ENCODE measurements at places on chromosomes 4 and X.

DNA sequence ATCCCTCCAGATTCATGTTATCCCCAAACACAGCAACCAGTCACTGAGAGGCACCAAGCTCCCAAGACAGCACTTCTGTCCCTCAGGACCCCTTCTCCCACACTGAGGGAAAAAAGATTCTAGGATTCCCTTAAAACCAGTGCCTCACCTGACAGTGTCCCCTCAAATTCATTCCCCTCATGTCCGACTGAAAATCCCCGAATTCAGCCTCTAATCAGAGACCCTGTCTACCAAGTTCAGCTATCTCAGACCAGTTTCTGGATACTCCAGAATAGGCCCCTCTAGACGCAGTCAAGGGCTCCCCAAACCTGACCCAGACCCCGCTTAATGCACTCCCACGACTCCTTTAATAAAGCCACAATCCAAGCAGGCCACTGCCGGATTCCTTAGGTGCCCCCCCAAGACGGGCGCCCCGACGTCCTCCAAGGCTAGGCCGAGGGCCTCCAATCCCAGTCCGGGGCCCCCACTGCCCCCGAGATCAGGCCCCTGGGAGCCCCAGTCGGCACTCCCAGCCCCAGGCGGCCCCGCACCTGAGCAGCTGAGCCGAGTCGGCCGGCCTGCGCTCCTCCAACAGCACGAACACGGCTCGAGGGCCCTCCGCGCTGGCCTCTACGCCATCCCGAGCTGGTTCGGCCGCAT is 457 bp downstream of the TFE3 start:
- no peak for DNase-seq

DNA sequence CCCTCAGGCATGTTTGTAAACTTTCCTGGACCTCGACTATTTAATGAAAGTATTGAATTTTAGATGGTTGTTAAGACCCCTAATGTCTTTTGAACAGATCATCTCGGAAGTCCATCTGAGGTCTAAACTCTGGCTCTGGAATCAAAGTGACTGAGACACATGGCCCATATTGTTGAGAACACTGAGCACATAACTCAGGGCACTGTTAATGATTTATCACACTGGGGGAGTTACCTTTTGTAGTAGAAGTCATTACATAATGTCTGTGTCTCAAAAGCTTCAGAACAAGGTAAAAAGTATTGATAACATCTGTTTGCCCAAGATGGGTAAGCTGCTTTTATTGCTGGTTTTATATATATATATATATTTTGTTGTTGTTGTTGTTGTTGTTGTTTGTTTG is 103.4 kb upstream of the HS3ST1 start:
- no peak for DNase-seq

DNA sequence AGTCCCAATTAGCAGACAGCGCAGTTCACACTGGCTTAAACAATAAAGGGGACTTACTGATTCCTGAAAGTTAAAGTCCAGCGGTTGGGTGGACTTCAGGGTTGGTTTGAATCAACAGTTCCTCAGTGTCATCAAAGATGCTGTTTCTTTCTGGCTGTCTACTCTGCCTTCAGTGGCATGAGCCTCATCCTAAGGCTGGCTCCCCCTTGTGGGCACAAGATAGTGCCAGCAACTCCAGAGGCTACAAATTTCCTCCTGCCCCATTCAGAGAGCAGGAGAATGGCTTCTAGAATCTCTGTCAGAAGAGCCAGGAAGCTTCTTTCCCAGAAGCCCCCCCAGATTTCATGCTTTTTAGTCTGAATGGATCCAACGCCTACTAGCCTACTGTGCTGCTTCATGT is 82.4 kb upstream of the MTM1 start:
- no peak for DNase-seq

- DNase-seq, result no peak
Measured at GRCh38 chrX:538311-538710, 92.3 kb upstream of the SHOX start.

GRCh38 chr4:161252520-161253141 is 911.2 kb downstream of the FSTL5 start:
- DNase-seq, result peak; percentile 12

GRCh38 chr4:19842471-19842870 is 409.2 kb upstream of the SLIT2 start:
- no peak for DNase-seq

GRCh38 chr4:125313497-125313896 is 1.3 kb upstream of the FAT4 start:
- peak; percentile 75 for DNase-seq

DNA sequence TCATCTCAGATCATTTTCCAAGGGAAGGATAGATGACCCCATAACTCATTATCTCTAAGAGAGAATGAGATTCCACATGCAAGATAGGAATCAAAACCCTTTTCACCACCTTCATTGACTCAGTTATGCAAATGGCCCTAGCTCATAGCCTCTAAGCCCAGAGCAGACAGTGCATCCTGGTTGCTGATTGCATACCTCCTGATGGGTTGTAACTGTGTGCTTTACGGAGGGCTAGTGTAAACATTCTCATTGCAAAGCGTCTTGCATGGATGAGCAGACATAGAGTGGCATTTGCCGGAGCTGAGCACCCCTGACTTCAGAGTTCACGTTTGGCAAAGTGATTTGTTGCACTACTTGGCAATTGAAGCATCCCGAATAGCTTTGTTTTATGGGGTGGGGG is 151.0 kb downstream of the VCX3A start:
- no peak for DNase-seq

DNA sequence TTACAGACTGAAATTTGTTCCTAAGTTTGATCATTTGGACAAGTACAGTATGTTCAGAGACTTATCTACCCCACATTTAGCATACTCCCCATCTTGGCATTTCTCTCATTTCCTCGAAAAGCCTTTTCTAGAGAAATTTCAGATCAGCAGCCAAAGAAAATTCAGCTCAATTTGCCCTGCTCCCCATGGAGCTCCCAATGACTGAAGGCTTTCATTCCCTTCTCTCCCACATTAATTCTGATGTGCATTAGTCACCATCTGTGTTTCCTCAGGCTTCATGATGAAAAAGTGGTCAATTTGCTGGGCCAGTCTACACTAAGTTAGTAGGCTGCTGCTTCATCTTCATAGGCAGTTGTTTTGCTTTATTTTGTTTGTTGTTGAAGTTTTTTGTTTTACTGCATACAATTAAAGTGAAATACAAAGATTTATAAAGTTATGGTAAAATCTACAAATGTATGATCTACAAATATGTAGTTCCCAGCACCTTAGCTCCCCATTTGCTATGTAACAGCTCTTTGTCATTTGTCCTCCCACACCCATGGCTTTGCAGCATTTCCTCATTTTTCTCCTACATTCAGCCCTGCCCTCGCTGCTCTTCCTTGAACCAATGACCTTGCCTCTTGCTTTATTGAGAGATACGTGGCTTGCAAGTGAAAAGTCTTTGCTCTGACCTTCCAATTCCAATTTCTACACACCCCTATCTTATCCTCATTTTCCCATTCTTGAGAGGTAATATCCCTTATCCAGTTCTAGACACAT is 193.9 kb downstream of the ANAPC10 start:
- DNase-seq, result no peak

- DNase-seq, result no peak
Measured at GRCh38 chrX:74160816-74161215, 143.2 kb upstream of the ZCCHC13 start.

DNA sequence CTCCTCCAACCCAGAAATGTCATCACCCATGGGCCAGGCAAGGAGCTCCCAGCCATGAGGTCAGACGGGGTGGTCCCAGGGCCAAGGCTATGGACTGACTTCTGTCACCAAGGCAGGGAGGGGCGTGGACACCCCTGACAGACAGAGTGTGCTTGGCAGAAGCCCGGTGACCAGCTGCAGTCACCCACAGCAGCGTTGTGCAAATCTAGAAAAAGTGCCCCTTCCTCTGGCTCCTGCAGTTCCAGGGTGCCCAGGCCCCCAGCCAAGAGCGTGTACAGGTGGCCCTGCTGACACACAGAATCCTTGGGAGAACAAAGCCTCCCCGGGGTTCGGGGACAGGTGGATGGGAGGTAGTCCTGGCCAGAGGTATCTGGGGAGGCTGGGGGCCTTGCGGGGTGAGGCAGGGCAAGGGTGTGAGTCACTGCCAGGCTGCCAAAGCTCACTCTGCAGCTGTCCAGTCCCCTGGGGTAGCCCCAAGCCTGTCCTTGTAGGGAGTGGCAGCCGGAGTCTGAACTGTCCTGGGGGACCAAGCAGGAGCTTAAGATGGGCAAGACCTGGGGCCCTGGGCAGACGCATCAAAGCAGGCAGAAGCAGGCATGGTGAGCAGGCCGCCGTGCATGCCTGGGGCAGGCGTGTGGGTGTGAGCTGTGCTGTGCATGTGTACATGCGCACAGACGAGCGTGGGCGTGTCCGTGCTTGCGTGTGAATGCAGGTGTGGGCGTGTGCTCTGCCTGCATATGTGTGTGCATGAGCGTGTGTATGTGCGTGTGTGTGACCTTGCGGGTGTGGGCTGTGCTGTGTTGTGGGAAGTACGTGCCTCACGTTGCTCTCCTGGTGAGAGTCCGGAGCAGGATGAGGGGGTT is 3.3 kb downstream of the MYL5 start:
- peak; percentile 47 for DNase-seq

- no peak for DNase-seq
Measured at GRCh38 chrX:12611471-12611870, 179.7 kb upstream of the PRPS2 start.

DNA sequence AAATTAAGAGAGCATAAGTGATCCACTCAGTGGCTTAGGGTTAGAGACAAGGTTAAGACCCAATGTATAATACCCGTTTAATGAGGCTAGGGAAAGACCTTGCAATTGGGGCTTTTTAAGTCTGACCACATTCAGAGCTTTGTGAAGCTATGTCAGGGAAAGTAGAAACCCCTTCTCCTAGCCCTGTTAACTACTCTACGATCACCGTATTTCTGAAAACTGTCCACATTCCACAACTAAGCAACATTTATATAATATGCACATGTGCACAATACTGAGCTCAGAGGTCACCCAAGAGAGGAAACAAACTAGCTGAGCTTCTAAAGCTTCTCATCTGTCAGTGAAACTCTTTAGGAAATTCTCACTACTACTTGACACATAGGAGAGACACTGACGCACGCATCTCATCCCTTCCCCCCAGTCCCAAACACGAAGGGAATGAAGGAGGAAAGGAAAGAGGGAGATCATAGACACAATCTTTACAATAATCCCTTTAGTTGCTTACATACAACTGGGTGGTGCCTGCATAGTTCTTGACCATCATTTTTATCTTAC is 56.2 kb downstream of the METTL14 start:
- DNase-seq, result no peak

- DNase-seq, result no peak
Measured at GRCh38 chr4:159097144-159097543, 5.7 kb upstream of the RAPGEF2 start.

- no peak for DNase-seq
Measured at GRCh38 chrX:104391906-104392305, 137.2 kb upstream of the ESX1 start.

- no peak for DNase-seq
Measured at GRCh38 chrX:103554687-103555424, 30.5 kb upstream of the TCEAL4 start.

DNA sequence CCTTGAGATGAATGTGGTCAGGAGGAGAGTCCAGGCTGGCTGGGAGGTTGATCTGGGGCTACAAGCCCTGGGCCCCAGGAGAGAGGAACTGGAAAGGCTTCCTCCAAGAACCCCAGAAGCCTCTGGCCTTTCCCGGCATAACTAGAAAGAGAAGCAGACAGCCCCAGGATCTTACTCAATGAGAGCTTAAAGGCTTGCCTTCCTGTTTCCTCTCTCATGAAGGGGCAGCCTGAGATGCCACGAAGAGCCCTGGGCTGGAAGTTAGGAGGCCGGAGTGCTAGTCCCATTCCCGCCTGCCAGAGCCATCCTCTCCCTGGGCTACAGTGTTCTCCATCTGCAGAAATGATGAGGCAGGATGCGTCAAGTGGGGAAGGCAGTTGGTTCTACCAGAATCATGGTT is 20.1 kb upstream of the XPNPEP2 start:
- no peak for DNase-seq

DNA sequence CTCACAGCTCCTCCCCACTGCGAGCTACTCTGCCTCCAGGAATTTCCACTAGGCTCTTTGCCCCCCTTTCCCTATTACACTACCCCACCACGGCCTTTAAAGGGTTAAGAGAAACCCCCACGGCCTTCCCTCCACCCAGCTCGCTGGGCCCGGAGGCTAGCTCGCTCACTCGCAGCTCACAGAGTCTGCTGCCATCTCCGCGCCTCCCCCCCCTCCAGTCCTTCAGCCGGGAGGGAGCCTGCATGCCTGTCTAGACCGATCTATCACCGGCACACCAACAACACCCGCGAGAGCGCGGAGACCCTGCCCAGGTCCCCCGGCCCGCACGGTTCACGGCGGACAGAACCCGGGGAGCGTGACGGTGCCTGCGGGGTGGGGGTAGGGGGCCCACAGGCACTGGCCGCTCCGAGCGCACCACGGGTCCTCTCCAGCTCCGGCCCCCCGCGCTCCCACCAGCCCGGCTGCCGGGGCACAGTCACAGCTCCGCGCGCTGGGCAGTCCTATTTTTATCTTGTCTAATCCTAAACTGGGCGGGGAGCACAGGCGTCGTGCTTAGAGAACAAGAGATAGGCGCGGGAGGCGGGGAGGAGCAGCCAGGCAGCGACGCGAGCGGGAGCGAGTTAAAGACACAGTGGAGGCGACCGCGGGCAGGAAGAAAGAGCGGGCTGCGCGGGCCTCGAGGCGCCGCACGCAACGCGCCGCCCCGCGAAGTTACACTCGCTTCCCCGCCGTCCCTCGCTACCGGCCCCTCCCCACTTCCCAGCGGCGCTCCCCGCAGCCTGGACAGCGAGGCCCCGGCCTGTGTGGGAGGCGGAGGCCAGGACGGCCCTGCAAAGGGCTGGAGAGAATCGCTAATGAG is 3.5 kb downstream of the BCOR start:
- no peak for DNase-seq

- DNase-seq, result no peak
Measured at GRCh38 chrX:122591546-122591945, 592.5 kb upstream of the GRIA3 start.

GRCh38 chr4:128308986-128309385 is 21.4 kb upstream of the PGRMC2 start:
- no peak for DNase-seq

- DNase-seq, result peak; percentile 22
Measured at GRCh38 chrX:118066867-118067515, 49.6 kb downstream of the KLHL13 start.

DNA sequence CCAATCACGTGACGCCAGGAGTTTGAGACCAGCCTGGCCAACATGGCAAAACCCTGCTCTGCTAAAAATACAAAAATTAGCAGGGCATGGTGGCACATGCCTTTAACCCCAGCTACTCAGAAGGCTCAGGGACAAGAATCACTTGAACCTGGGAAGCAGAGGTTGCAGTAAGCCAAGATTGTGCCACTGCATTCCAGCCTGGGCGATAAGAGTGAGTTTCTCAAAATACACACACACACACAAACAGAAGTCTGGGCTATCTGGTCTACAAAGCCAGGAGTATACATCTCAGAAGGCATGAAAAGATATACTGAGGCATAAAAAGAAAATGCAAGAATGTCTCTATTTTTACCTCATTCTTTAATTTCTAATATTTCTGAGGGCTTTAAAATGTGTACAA is 11.3 kb downstream of the YTHDC1 start:
- no peak for DNase-seq

- DNase-seq, result no peak
Measured at GRCh38 chr4:47462799-47463234, 685 bp downstream of the COMMD8 start.

- no peak for DNase-seq
Measured at GRCh38 chr4:153458969-153459368, 7.2 kb upstream of the TMEM131L start.

Data from NCI-H2081 (cell line).